ENCODE measurements at places on chromosomes 11 and 22.

- DNase-seq = no peak
Measured at GRCh38 chr11:14552089-14552488, 31.9 kb upstream of the PSMA1 start.

DNA sequence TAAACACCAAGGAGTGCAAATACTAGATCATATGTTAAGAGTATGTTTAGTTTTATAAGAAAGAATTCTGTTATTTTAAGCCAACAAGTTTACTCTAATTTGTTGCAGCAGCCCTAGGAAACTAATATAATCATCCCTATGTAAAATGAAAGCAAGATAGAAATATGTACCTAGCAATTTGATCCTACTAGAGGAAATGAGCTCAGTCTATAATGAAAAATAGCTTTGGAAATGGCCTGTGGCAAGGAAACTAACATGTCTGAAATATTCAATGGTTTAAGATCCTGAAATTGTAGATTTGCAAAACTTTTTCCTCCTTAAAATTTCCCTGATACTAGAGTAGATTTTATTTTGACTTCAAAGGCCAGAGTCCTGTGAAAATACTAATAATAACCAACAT is 112.7 kb upstream of the SLC5A12 start:
- no peak for DNase-seq

- DNase-seq = no peak
Measured at GRCh38 chr22:25752615-25753214, 10.7 kb downstream of the MYO18B start.

- DNase-seq = peak; percentile 21
Measured at GRCh38 chr11:67117672-67118180, 1.3 kb upstream of the KDM2A start.

DNA sequence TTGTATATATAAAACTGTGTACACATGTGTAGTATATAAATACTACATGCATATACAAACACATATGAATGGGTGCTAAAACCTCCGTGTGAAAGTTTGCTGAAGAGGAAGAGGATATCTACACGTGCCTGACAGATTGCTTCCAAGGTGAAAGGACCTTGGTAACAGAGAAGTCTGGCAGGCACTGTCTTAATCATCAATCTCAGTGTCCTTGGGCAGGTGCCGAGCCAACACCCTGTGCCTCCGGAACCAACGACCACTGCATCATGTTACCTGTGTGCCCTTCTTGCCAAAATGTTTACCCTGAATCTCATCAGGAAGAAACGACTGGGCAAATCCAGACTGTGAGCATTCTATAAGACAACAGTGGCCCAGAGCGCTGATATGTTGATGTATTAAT is 15.0 kb downstream of the NAP1L4 start:
- no peak for DNase-seq

DNA sequence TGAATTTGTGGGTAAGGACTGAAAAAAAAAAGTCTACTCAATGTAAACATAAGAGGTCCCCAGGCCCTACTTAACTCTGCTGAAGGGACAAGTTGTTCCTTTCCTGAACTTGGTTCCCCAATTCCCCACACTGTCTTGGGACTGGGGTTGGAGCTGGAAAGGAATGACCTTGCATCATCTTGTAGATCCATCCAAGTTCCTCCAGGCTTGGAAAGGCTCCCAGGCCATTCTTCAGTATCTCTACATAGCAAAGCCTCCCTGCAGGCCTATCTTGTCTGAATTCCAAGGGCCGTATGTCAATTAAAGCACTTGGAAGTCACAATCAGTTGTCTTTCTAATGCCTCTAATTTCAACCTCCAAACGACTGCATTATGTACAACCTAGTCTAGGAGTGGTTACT is 361.2 kb downstream of the TMEM135 start:
- no peak for DNase-seq

DNA sequence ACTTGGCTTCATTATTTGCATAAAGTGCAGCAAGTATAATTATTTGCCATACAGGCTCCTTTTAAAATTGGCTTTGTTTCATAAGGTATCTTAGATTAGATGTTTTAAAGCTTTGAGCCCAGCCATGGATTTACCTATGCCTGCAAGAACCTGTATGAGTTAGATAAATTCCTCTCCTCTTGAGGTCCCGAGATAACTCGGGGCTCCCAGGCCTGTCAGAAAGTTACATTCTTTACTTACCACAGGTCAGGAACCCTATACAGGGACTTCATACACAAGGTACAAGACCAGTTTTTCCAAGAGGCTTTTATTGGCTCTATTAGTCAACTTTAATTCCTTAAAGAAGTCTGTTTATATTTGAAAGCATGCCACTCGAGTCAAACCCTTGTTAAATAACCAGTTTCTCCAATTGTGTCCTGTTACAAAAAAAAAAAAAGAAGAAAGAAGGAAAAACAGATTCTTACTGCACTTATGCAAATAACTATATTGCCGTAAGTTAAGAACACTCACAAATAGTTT is 2.3 kb upstream of the C1QTNF6 start:
- DNase-seq = no peak

DNA sequence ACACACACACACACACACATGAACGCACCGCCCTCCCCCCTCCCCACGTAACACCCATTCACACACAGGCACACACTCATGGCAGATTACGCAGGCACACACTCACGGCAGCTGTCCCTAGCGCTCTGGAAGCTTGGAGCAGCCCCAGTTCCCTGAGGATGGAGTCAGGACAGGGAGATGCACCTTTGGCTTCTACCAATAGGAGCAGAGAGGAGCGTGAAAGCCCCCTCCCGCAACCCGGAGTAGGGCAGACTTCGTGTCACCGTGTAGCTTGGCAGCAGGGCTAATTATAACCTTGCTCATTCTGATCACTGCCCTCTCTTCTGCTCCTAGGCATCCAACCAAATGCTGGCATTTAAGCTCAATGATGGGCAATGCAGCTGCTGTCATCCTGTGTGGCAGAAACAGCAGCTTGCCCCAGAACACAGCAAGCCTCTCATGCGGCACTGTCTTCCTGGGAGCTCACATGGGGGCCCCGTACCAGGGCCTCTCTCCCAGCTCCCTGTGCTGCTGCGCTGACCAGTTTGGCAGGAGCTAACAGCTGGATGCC is 31.9 kb downstream of the ANKK1 start:
- DNase-seq = no peak

- DNase-seq = no peak
Measured at GRCh38 chr11:124751741-124752470, at the start of gene VSIG2. TSS of gene VSIG2 (minus strand) at chr11:124752255. CDS start at chr11:124752137, 118 bp downstream.

GRCh38 chr22:25077964-25078363 is 121.7 kb upstream of the CRYBB3 start:
- DNase-seq = no peak

DNA sequence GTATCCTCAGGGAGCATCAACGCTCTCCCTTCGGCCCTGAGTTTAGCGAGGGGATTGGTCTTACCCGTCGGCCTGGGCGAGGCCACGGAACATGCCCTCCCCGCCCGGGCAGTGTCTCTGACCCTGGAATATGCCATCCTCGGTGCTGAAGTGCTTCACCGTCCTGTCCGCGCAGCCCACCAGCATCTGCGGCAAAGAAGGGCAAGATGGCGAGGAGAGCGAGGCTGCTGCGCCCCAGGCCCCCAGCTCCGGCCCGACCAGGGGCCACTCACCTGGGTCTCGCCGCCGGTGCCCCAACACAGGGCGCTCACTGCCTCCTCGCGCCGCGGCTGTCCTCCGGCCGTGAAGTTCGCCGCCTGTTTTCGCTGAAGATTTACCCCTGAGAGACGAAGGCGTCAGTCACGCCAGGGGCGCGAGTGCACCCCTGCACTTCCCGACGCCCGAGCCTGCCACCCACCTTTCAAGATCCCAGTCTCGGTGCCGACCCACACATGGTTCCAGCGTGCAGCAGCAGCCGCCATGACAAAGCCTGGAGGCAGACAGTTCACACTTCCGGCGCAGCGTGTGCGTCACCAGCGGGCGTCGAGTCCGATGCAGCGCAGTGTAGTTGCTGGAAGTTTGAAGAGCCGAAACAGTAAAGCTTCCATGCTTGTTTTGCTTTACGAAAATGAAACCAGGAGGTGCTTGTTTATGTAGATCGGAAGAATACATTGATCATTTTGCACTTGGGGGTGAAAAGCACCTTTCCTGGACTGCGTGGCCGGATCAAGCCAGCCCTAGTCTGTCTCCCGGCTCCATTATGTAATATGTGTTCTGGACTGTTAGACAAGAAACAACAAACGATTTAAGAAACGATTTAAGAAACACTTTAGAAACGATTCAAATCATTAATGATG is at the start of gene WDR74:
Gene WDR74, minus strand, starts transcription at position 541 of the 896 bp plus-strand sequence. Its CDS starts 20 bp downstream, at position 521.
- DNase-seq = peak; percentile 86

DNA sequence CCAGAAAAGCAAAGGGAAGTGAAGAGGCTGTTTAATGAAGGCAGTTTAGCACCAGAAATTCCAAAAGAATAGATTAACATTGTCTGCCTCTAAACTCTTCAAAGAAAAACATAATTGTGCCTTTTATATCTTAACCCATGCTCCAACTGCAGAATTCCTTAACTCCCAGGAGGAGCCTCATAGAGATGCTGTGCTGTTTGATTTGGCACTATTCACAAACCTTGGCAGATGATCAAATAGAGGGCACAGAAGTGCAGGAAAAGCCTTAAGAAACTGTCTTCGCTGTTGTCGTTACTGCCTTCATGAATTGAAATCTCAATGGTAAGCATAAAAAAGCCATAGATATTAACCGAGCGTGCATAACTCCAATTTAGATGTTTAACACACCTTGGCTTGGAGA is 124.1 kb upstream of the MPPED2 start:
- no peak for DNase-seq

DNA sequence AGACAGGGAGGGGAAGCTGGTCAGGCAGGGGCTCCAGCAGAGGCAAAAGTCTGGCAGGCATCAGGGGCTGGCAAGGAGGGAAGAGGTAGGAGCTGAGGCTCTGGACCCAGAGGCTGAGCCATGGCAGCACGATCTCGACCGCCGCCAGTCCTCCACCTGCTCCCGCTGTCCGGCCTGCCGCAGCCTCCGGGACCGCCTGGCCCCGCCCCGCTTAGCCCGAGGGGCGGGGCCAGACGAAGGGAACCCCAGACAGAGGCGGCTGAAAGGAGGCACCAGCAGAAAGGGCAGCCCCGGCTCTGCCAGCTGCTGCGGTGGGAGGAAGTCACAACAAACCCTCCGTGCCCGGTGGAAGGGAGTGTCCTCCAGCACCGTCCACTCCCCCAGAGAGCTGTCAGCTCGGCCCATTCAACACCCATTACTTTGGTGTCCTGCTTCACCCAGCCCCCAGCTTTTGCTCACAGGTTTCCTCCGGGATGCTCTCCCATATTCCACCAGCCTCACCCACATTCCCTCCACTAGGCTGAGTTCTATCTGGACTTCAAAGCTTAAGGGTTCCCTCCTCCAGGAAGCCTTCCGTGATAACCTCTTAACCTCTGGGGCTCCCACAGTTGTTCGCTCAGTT is at the start of gene MFNG:
Gene MFNG, minus strand, starts transcription at position 161 of the 622 bp plus-strand sequence. CDS start 207 bp downstream, outside the sequence.
- peak; percentile 64 for DNase-seq

DNA sequence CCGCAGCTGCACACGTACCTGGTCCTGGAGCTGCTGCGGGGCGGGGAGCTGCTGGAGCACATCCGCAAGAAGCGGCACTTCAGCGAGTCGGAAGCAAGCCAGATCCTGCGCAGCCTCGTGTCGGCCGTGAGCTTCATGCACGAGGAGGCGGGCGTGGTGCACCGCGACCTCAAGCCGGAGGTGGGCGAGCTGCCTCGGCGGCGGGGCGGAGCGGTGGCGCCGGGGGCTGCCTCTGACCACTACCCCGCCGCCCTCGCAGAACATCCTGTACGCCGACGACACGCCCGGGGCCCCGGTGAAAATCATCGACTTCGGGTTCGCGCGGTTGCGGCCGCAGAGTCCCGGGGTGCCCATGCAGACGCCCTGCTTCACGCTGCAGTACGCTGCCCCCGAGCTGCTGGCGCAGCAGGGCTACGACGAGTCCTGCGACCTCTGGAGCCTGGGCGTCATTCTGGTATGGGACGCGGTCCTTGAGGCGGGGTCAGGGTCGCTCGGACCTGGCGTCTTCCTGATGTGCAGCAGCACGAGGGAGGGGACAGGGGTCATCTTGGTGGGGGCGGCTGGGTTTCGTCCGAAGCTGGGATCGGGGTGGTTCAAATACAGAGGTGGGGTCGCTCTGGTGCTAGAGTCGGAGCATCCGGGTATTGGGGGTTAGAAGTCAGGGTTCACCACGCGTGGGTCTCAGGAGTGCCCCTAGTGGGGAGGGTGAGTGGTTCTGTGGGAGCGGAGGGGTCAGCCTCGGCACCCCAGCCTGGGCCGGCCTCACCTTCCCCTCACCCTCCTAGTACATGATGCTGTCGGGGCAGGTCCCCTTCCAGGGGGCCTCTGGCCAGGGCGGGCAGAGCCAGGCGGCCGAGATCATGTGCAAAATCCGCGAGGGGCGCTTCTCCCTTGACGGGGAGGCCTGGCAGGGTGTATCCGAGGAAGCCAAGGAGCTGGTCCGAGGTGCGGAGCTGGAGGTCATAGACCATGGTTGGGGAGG is 10.8 kb downstream of the RPS6KA4 start:
- no peak for DNase-seq

Measured in T-helper 9 cell (primary cell).